AG08396 (cell line): ENCODE measurements at places on chromosomes 3 and 15.

- no peak for DNase-seq
Measured at GRCh38 chr3:76026379-76026778, 241.0 kb upstream of the ZNF717 start.

GRCh38 chr3:30778933-30779332 lies 115.5 kb downstream of the GADL1 start:
- no peak for DNase-seq

GRCh38 chr15:44882499-44882968 lies 74.0 kb upstream of the TERB2 start:
- no peak for DNase-seq

DNA sequence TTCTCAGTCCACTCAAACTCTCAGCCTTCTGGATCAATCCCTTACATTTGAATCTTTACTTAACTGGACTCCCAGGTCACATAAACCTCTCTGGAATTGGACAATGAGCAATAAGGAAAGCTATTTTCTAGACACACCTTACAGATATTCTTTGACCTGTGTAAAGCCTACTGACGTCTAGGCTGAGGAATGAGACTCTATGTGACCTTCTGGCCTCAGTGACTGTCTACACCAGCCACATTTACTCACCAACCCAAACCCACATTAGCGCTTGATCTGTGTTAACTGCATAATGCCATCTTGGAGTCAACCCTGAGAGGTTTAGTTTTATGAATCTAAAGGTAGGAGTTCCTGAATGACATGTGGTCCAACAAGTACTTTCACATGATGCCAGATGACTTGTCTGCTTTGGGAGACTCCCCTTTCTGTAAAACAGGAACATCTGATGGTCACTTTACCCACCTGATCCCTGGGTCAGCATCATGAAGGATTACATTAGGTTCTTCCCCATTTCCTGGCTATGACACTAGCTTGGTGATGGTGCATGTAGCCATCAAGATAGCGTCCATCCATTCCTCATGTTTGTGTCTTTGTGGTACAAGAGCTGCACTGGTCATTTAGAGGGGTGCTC lies 11.4 kb upstream of the COMMD2 start:
- DNase-seq: no peak

- DNase-seq: no peak
Measured at GRCh38 chr15:49814709-49815108, 193.9 kb downstream of the DTWD1 start.

GRCh38 chr15:92541291-92542200 lies 114.0 kb downstream of the FAM174B start:
- DNase-seq: no peak

DNA sequence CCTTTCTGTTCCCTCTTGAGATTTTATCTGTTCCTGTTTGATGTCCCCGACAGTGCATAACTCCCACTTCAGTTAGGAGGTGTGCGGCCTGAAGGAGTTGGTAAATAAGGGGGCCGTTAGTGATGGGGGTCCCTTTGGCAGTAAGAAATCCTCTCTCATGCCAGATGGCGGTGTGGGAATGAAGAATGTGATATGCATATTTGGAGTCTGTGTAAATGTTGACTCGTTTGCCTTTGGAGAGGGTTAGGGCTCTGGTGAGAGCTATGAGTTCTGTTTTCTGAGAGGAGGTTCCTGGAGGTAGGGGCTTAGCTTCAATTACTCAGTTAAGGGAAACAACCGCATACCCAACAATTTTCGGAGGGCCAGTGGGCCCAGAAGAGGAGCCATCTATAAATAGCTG lies 38.8 kb upstream of the RNF7 start:
- no peak for DNase-seq

GRCh38 chr3:29759411-29760225 lies 478.7 kb downstream of the RBMS3 start:
- DNase-seq: no peak

GRCh38 chr15:54064365-54064764 lies 86.1 kb downstream of the UNC13C start:
- DNase-seq: no peak

GRCh38 chr3:22315925-22316324 lies 564.9 kb upstream of the ZNF385D start:
- no peak for DNase-seq

GRCh38 chr15:80191897-80192595 lies 39.2 kb downstream of the FAH start:
- DNase-seq: no peak

DNA sequence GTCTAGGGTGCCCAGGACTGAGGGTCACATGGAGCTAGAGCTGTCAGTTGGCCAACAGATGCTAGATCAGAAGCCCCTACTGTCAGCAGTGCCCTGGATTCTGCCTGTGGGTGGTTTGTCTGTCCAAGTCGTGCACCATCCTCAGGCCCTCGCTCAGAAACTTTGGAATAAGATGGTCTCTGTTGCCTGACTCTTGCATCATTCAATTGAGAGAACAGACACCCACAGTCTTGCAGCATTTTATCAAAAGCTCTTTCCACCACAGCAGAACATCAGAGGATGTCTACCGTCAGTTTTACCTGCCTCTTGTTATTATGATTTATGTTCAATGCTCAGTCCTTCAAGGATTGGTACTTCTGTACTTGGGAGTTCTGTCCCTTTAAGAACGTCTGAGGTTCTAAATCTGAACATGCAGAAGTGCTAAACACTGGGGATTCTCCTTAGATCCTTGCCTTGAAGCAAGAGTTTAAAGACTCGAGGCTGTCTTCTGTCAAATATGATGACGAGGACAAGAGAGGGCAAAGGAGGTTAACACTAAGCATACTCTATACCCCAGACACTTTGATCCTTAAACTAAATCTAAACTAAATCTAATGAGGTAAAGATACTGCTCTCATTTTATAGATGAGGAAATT lies 4.8 kb downstream of the AQP9 start:
- DNase-seq: no peak

- no peak for DNase-seq
Measured at GRCh38 chr3:83096-83495, 113.5 kb upstream of the CHL1 start.

GRCh38 chr3:87041191-87041590 lies 50.2 kb upstream of the VGLL3 start:
- no peak for DNase-seq
